ENCODE measurements at places on chromosomes 1 and 21.

DNA sequence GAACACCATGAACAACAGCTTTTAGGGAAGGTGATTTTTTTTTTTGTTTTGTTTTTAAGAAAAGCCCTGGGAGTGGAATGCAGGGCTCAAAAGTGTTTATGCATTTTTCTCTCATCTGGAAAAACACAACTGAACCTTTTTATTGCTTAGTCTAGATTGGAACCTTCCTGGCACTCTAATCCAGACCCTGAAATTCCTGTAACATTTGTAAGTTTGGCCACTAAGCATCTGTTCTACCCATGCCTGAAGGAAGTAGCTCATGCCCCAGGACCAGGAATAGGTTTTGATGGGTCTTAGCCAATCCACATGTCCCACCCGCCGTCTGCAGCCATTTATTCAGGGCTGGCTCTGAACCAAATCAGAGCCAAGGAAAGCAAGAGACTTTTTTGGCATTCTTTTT lies 39.7 kb upstream of the SLC2A1 start:
- DNase-seq = no peak

DNA sequence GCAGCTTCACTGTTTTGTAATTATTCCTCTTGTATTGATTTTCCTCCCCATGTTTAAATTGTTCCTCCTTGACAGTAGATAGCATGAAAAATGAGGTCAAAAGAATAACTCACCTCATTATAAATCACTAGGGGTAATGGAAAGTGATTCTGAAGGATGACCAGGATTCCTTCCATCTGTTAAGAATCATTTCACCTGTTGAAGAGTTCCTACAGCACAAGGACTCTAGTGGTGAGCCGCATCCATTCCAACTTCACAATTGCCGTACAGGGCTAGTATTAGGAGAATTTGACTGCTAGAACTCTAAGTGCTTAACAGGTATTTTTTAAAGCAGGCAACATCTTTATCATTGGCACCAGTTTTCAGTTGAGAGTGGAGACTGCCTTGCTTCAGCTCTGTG lies 13.7 kb downstream of the PPP1R12B start:
- no peak for DNase-seq

- DNase-seq = no peak
These were observed 71.3 kb downstream of the TMEM53 start for GRCh38 chr1:44602634-44603628.

GRCh38 chr1:76048219-76048618 lies 26.3 kb upstream of the ST6GALNAC3 start:
- DNase-seq = no peak

GRCh38 chr1:65992165-65992821 lies 199.6 kb downstream of the PDE4B start:
- DNase-seq = no peak

DNA sequence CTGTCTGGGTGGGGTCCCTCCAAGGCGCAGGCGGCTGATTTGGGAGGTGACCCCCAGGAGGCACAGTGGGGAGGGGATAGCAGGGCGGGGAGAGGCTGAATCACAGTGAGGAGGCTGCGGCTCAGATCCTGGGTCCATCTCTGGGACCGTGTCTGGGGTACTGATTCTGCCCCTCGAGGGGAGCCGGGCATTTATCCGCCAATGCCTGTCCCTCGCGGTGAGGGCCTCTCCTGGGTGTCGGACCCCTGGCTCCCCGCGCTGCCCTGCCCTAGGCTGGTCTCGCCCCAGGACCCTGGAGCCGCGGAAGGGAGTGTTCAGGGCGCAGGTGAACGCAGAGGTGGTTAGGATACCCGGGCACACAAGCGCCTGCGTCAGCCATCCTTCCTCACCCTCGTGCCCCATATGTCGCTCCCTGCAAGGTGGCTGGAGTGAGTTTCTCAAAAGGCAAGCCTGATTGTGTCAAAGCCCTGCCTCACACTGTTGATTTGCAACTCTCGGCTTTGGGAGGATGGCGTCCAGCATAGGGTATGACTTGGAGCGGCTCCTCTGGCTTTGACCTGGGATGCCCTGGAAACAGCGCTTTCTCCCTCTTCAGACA lies 530.9 kb downstream of the PTPRU start:
- DNase-seq = no peak
